ENCODE measurements at places on chromosomes 3 and 15.

DNA sequence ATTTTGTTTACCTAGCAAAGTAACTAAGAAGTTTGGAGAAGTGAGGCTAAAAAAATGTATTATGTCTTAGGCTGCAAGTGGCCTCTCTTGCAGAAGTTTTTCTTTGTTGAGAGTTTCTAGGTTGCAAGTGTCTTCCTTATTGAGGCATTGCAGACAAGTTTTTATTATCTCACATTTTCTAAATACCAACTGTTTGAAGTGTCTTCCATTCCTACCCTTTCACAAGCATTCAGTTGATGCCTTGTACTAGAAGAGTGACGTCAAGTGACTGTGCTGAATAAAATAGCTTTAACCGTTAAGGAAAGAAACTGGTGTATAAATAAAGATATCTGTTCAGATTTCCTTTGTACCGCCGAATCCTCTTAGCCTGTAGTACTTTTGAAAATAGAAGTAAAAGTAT, 123.3 kb downstream of the ALCAM start:
- no peak for DNase-seq

GRCh38 chr3:21390136-21390535, 360.9 kb downstream of the ZNF385D start:
- DNase-seq: no peak

DNA sequence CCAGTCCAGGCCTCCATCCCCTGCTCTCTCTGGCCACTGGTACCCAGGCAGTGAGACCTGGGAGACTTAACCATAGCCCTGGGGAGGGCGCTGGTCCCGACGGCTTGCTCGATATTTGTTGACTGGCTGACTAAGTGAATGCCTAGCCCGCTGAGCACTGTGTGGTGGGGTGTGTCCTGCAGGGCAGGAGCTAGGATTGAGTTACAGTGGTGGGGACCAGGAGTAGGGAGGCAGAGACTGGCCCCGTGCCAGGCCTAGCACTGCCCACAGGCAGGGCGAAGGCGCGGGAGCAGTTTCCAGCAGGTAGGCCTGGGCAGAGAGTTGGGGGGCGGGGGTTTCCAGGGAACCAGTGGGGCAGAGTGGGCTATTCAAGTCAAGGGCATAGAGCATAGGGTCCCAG, at the start of gene VILL:
TSS of gene VILL (plus strand) at position 260 of the 400 bp plus-strand sequence. CDS start 2,887 bp downstream, outside the sequence.
- no peak for DNase-seq

GRCh38 chr3:80350771-80351170, 583.0 kb upstream of the ROBO1 start:
- no peak for DNase-seq

DNA sequence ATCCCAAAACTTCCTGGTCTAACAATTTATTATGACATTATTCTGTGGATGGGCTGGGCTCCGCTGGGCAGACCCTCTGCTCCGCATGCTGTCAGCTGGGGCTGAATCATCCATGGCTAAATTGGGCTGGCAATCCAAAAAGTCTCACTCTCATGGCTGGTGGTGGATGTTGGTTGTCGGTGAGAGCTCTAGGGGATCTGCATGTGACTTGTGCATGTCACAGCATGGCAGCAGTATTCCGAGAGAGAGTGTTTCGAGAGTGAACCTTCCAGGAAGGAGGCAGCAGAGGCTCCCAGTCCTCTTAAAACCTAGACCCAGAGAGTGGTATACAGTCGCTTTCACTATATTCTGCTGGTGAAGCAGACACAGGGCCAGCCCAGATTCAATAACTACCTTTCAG, 9.9 kb downstream of the RARB start:
- DNase-seq: no peak

- no peak for DNase-seq
Observed at GRCh38 chr3:171678971-171679492, 131.3 kb downstream of the PLD1 start.

GRCh38 chr15:100926971-100927756, 8.0 kb downstream of the LRRK1 start:
- no peak for DNase-seq

DNA sequence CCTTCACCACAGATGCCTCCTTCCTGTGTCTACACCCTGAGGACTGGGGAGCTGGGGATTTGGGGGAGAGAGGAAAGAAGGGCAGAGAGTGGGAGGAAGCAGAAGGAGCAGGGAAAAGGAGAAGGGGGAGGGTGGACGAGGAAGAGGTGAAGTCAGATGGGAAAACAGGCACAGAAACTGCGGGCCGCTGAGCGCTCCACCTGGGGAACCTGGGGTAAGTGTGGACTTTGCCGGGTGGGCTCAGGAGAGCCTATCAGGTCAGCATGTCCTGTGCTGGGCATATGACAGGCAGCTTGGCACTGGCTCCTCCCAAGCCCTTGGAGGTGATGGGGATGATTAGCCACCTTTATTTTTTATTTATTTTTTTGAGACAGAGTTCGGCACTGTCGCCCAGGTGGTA, 62.6 kb downstream of the CORO2B start:
- DNase-seq: no peak

DNA sequence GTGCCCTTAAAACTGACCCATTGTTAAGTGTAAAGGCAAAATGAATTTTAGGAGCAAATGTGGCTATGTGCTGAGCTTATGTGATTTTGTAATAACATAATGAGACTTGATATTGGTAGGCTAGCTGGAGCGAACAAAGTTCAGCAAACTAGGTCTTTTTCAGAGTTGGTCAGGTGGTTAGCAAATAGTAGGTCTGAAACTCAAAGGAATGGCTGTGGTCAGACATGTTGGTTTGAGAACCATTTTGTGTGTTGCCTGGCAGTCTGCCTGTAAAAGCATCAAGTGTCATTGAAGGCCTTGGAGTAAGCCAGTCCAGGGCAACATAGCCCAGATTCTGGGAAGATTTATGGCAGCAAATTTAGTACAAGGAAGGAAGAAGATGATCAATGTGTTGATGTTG, 16.4 kb downstream of the FBXO22 start:
- no peak for DNase-seq

GRCh38 chr3:5305684-5305989, 118.1 kb downstream of the EDEM1 start:
- no peak for DNase-seq

- no peak for DNase-seq
Observed at GRCh38 chr15:26773917-26774316, 1.1 kb upstream of the GABRB3 start.

Measured in T-helper 17 cell (primary cell).